Mesothelial cell of epicardium (in vitro differentiated cells): ENCODE measurements at places on chromosomes 1 and 21. TPM values are rescaled to one million over a fixed set of nuclear protein-coding genes. Genes with fewer than 3 reads are reported as not detected.
A peak's percentile ranks its signal among the peaks of the same experiment; 100 is the strongest.

Gene HES4
- 87.7 to 92.1 TPM (median 92.0 TPM) in 3 replicates for total RNA-seq

DNA sequence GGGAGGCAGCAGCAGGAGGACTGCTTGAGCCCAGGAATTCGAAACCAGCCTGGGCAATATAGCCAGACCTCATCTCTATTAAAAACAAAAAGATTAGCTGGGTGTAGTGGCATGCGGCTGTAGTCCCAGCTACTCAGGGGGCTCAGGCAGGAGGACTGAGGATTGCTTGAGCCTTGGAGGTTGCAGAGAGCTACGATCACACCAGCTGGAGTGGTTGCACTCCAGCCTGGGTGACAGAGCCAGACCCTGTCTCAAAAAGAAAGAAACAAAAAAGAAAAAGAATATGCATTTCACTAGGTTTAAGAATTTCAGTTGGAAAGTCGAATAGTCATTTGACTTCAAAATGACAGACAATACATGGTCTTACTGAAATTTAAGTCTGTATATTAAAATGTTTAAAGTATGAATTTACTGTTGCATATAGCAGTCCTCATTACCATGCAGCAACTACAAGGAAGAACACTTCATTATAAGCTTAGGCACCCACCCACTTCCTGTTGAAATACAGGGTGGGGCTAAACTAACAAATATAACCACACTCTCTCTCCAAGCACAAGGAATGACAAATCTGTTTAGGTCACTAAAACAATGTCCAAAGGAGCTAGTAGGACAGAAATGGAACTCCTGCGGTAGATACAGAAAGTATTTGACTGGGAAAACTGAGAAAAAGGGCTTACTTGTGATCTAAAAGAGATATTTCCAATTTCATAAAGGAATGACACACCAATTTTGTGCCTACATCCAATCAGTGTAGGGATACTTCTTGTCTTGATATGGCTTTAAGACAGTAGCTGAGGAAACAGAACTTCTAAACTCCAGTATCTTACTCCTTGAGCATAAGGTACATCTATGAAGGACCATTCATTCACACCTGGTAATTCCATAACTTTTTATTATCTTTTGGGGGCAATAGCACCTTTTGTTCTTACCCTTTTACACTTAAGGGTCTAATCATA lies 44.1 kb downstream of the GPR3 start:
- H3K4me1 ChIP-seq = peaks cover 35% of the 10 kb centered on the region
- H3K27me3 ChIP-seq = no peaks in the 10 kb centered on the region
- H3K36me3 ChIP-seq = peaks cover 3% of the 10 kb centered on the region
- no peak for DNase-seq
- peak overlapping the region; percentile 59 for H3K27ac ChIP-seq
- no peak overlapping the region for H3K4me3 ChIP-seq

- no peaks in the 10 kb centered on the region for H3K27me3 ChIP-seq
- no peaks in the 10 kb centered on the region for H3K36me3 ChIP-seq
- H3K4me1 ChIP-seq = peaks cover 17% of the 10 kb centered on the region
- no peak overlapping the region for H3K4me3 ChIP-seq
These were observed 37.2 kb downstream of the TTLL7 start for GRCh38 chr1:83961571-83962295.

DNA sequence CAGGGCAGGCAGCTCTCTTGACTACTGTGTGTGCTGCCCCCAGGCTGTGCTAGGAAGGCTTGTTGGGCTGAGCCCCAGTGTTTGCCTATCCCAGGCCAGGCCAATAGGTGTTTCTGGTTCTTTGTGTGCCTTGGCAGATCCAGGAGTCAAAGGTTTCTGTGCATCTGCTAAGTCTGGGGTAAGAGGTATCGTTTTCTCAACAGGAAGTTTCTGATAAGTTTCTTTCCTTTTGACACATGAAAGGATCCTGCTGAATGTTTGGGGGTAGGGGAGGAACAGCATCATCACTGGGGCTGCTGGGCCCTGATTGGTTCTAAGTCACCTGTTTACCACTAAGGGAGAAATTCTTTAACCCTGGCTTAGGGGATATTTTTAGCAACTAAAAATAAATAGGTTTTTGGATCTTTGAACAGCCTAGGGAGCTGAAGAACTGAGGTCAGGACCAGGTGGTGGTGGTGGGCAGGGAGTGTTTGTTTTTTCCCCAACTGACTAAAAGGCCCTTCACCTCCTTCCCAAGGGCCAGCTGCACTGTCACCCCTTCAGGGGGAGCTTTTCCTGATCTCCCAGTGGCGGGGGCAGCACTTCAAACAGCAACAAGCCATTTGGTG lies 85.1 kb downstream of the KCNN3 start:
- H3K27me3 ChIP-seq = peaks cover 17% of the 10 kb centered on the region
- H3K4me3 ChIP-seq = no peak overlapping the region
- H3K4me1 ChIP-seq = peaks cover 3% of the 10 kb centered on the region
- no peak overlapping the region for H3K27ac ChIP-seq

Gene C2CD4D
- 0.38 to 0.65 TPM (median 0.53 TPM) in 3 replicates for total RNA-seq

DNA sequence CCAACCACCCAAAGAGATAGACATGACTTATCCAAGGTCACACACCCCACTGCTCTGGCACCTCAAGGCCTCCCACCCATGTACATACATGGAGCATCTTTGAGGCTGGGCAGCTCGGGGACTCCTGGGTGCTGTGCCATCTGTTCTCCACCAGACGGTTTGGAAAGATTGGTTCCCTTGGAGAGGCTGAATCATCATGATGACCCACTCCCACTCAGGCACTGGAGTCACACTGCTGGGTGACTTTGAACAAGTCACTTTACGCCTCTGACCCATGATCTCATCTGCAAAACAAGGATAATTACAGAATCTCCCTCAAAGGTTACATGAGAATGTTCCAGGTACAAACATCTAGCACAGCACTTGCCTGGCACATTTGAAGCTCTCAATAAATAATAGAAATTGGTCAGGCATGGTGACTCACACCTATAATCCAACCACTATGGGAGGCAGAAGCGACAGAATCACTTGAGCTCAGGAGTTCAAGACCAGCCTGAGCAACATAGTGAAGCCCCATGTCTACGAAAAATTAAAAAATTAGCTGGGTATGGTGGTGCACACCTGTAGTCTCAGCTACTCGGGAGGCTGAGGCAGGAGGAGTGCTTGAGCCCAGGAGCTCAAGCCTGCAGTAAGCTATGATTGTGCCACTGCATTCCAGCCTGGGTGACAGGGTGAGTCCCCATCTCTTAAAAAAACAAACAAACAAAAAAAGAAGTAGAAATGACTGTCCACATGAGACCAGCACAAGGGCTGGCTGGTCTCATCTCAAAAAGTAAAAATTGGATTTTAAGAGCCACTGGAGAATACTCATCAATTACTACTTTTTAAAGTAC lies 74.9 kb downstream of the RRAGC start:
- no peak for DNase-seq
- no peaks in the 10 kb centered on the region for H3K36me3 ChIP-seq
- H3K4me3 ChIP-seq = no peak overlapping the region

Gene GJA4
- not detected in 3 replicates for total RNA-seq

Gene B3GALT5
- total RNA-seq = 6.4 to 6.9 TPM (median 6.8 TPM) in 3 replicates

GRCh38 chr1:246602194-246602593 lies 35.9 kb downstream of the CNST start:
- DNase-seq = no peak
- H3K27ac ChIP-seq = no peak overlapping the region
- no peaks in the 10 kb centered on the region for H3K4me1 ChIP-seq
- H3K36me3 ChIP-seq = peaks cover 31% of the 10 kb centered on the region
- no peaks in the 10 kb centered on the region for H3K27me3 ChIP-seq

DNA sequence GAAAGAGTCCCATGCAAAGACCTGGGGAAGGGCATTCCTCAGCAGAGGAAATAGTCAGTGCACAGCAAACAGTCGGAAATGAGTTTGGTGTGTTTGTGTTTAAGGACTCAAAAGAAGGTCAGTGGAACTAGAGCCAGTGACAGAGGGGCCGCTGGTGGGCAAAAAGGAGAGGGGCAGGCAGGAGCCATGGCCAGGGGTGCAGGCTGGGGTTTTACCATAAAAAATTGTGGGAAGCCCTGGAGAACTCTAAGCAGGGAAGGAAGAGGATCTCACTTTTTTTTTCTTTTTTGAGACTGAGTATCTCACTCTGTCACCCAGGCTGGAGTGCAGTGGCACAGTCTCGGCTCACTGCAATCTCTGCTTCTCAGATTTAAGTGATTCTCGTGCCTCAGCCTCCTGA lies 33.7 kb upstream of the TARDBP start:
- peaks cover 9% of the 10 kb centered on the region for H3K4me1 ChIP-seq
- H3K4me3 ChIP-seq = no peak overlapping the region
- no peaks in the 10 kb centered on the region for H3K36me3 ChIP-seq
- H3K27ac ChIP-seq = no peak overlapping the region
- H3K27me3 ChIP-seq = peaks cover 48% of the 10 kb centered on the region

- no peak for DNase-seq
- H3K27me3 ChIP-seq = no peaks in the 10 kb centered on the region
- H3K36me3 ChIP-seq = peaks cover 8% of the 10 kb centered on the region
- no peak overlapping the region for H3K4me3 ChIP-seq
These were observed 272.2 kb downstream of the LMO4 start for GRCh38 chr1:87600854-87601253.

Gene USH2A
- 0.02 to 0.05 TPM (median 0.04 TPM) in 3 replicates for total RNA-seq

GRCh38 chr1:39670689-39671088 lies 1.2 kb downstream of the NT5C1A start:
- H3K4me3 ChIP-seq = peak overlapping the region; percentile 33
- H3K36me3 ChIP-seq = no peaks in the 10 kb centered on the region
- no peak for DNase-seq
